ENCODE measurements at places on chromosomes 2 and 18. TPM values are rescaled to one million over a fixed set of nuclear protein-coding genes. Genes with fewer than 3 reads are reported as not detected.

GRCh38 chr2:23448906-23449305, 63.9 kb downstream of the KLHL29 start:
- DNase-seq = no peak

- no peak for DNase-seq
These were observed 467.4 kb downstream of the EIPR1 start for GRCh38 chr2:2910259-2910658.

GRCh38 chr2:24861500-24861899, 58.5 kb downstream of the ADCY3 start:
- DNase-seq = no peak

GRCh38 chr18:13077473-13077872, 86.3 kb downstream of the CEP192 start:
- no peak for DNase-seq

DNA sequence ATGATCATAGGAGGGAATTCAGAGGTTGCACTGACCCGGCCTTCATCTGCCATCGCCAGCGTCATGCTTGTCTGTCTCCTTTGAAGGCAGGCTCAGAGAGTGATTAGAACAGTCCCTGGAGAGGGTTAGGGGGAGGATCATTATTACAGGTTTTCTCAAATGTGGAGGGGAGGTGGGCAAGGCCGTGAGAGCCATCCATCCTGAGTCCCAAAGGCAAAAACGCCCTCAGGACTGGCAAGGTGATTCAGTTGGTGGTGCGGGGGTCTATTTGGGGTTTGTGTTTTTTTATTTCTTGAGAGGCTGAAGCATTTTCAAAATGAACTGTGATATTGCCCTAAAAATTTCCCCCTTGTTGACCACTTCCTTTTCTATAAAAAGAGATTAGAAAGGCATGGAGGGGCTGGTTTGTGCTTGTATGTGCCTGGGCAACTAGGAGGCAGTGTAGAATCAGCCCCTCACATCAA, 39.3 kb upstream of the GYPC start:
- DNase-seq = no peak

The KLHL30 gene
- not detected for total RNA-seq

The ABCB11 gene
- total RNA-seq = not detected

The SERPINB11 gene
- not detected for total RNA-seq

The SH3BP4 gene
- not detected for total RNA-seq

The RIT2 gene
- total RNA-seq = not detected

Data from activated CD4-positive, alpha-beta T cell treated with anti-CD3 and anti-CD28 coated beads, Interleukin-2, amount 10 ng/mL, durations not matched to agents 7 days and 5 days (primary cell).